RWPE2 (cell line): ENCODE measurements at places on chromosomes 11 and 22.
A peak's percentile ranks its signal among the peaks of the same experiment; 100 is the strongest.

GRCh38 chr11:61134801-61135257 lies 26.4 kb downstream of the VPS37C start:
- DNase-seq, result peak; percentile 29
- H3K36me3 ChIP-seq, result 0 out of 2 replicates have a peak, but pooled peaks cover 4% of the 10 kb centered on the region
- no peak overlapping the region for H3K27ac ChIP-seq
- H3K27me3 ChIP-seq, result no peaks in the 10 kb centered on the region
- H3K4me1 ChIP-seq, result no peaks in the 10 kb centered on the region
- no peak overlapping the region for H3K4me3 ChIP-seq

GRCh38 chr11:27485930-27486773 lies 13.6 kb upstream of the LGR4 start:
- H3K27ac ChIP-seq, result no peak overlapping the region
- H3K4me1 ChIP-seq, result no peaks in the 10 kb centered on the region
- H3K4me3 ChIP-seq, result no peak overlapping the region
- peaks cover 7% of the 10 kb centered on the region for H3K36me3 ChIP-seq
- no peak for DNase-seq
- no peaks in the 10 kb centered on the region for H3K27me3 ChIP-seq

- peaks cover 21% of the 10 kb centered on the region for H3K36me3 ChIP-seq
- no peak overlapping the region for H3K4me3 ChIP-seq
- H3K27ac ChIP-seq, result peak overlapping the region; percentile 77
- DNase-seq, result peak; percentile 44
- no peaks in the 10 kb centered on the region for H3K27me3 ChIP-seq
- H3K4me1 ChIP-seq, result peaks cover 40% of the 10 kb centered on the region
Observed at GRCh38 chr11:126403658-126404057, 48.2 kb downstream of the ST3GAL4 start.

- no peaks in the 10 kb centered on the region for H3K36me3 ChIP-seq
- H3K27ac ChIP-seq, result no peak overlapping the region
- DNase-seq, result peak; percentile 46
- H3K27me3 ChIP-seq, result no peaks in the 10 kb centered on the region
Observed at GRCh38 chr11:70715166-70715951, 317.0 kb downstream of the CTTN start.

- peaks cover 23% of the 10 kb centered on the region for H3K4me1 ChIP-seq
- H3K27ac ChIP-seq, result peak overlapping the region; percentile 31
- DNase-seq, result peak; percentile 58
- peak overlapping the region; percentile 20 for H3K4me3 ChIP-seq
- H3K36me3 ChIP-seq, result no peaks in the 10 kb centered on the region
- H3K27me3 ChIP-seq, result no peaks in the 10 kb centered on the region
Observed at GRCh38 chr11:95231881-95232605, 1.0 kb upstream of the SESN3 start.

GRCh38 chr22:19687561-19688300 lies 26.6 kb upstream of the SEPTIN5 start:
- no peak for DNase-seq
- H3K4me3 ChIP-seq, result no peak overlapping the region
- H3K27ac ChIP-seq, result no peak overlapping the region
- no peaks in the 10 kb centered on the region for H3K36me3 ChIP-seq
- H3K27me3 ChIP-seq, result no peaks in the 10 kb centered on the region

- H3K27ac ChIP-seq, result peak overlapping the region; percentile 99
- H3K36me3 ChIP-seq, result no peaks in the 10 kb centered on the region
- H3K4me3 ChIP-seq, result no peak overlapping the region
Observed at GRCh38 chr11:114167771-114168448, 108.4 kb downstream of the ZBTB16 start.

- H3K27me3 ChIP-seq, result no peaks in the 10 kb centered on the region
- H3K27ac ChIP-seq, result no peak overlapping the region
- no peaks in the 10 kb centered on the region for H3K4me1 ChIP-seq
- H3K36me3 ChIP-seq, result no peaks in the 10 kb centered on the region
- no peak for DNase-seq
Observed at GRCh38 chr11:72265951-72266350, 22.0 kb upstream of the PHOX2A start.

DNA sequence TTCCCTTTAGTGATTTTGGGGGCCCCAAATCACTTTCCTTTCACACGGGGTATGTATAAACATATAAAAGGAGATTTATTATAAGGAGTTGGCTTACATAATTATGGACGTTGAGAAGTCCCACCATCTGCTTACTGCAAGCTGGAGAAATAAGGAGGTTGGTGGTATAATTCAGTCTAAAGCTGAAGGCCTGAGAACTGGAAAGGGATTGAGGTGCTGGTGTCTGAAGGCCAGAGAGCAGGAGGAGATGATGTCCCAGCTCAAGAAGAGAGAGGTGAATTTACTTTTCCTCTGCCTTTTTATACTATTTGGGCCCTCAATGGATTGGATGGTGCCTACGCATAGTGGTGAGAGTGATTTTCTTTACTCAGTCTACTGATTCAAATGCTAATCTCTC lies 1.3 kb upstream of the ZNF202 start:
- no peaks in the 10 kb centered on the region for H3K27me3 ChIP-seq
- DNase-seq, result no peak
- peaks cover 24% of the 10 kb centered on the region for H3K36me3 ChIP-seq
- no peak overlapping the region for H3K27ac ChIP-seq

DNA sequence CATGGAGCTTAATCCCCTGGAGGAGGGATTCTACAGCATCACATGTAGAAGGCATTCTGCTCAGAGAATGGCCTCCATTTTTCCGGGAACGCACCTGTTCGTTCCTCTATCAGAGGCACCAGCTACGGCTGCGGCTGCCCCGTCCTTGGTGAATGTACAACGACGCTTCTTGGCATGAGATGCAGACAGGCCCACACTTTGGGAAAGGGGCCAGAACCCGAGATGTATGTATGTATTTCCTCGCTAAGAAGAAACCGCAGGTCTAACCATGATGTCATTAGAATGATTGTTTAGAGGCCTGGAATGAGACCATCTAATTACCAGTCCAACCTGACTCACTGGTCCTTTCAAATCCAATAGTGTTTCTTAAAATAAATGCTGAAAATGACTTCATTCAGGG lies 1293.4 kb downstream of the TBC1D22A start:
- no peak for DNase-seq
- H3K36me3 ChIP-seq, result no peaks in the 10 kb centered on the region
- no peak overlapping the region for H3K4me3 ChIP-seq
- no peak overlapping the region for H3K27ac ChIP-seq
- H3K4me1 ChIP-seq, result no peaks in the 10 kb centered on the region

DNA sequence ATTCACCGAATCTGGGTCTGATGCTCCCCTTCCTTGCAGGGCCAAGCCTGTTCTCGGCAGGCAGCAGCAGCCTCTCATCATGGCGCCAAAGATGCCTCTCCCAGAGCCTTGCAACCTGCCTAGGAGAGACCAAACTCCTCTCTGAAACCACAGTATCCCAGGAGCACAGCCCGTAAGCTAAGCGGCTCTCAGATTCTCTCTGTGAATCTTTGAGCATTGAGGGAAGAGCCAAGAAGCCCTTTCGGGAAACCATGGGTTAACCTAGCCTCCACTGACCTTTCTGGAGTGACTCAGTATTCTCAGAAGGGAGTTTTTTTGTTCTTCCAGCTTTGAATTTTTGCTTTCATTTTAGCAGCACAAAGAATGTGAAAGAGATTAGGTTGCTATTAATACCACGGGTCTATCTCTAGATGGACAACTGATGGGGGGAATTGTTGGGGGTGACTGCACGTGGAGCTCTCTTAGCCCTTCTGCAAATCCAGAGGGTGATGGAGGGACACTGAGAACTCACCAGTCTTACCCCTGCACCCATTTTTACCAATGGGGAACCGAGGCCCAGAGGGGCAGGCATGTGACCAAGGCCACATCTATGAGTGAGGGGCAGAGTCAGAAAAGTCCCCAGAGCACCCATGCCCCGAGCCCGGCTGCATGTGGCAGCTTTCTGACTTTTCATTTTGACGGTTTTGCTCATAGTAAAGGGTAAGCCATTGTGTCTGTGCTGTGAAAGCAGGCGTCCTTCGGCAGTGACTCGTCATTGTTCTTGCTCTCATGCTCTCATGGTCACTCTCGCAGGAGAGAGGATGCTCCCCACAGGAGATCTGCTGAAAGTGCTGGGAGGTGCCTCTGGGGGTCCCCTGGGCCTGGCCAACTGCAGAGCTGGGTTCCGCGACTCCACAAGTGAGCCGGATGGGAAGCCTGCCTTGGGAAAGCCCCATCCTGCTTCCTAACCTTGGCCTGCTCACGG lies 36.0 kb downstream of the IRAG1 start:
- no peak overlapping the region for H3K27ac ChIP-seq
- no peaks in the 10 kb centered on the region for H3K27me3 ChIP-seq
- DNase-seq, result no peak
- H3K4me1 ChIP-seq, result peaks cover 29% of the 10 kb centered on the region
- no peak overlapping the region for H3K4me3 ChIP-seq
- H3K36me3 ChIP-seq, result no peaks in the 10 kb centered on the region

- H3K36me3 ChIP-seq, result no peaks in the 10 kb centered on the region
- no peak for DNase-seq
- no peak overlapping the region for H3K27ac ChIP-seq
Observed at GRCh38 chr22:23518376-23519187, 61.5 kb downstream of the IGLL1 start.

- peaks cover 3% of the 10 kb centered on the region; the same call in 1 of the 2 replicates for H3K36me3 ChIP-seq
- H3K27ac ChIP-seq, result peak overlapping the region; percentile 3
- H3K4me1 ChIP-seq, result peaks cover 34% of the 10 kb centered on the region
- H3K4me3 ChIP-seq, result no peak overlapping the region
Observed at GRCh38 chr22:43011079-43011478, 3.9 kb downstream of the PACSIN2 start.

DNA sequence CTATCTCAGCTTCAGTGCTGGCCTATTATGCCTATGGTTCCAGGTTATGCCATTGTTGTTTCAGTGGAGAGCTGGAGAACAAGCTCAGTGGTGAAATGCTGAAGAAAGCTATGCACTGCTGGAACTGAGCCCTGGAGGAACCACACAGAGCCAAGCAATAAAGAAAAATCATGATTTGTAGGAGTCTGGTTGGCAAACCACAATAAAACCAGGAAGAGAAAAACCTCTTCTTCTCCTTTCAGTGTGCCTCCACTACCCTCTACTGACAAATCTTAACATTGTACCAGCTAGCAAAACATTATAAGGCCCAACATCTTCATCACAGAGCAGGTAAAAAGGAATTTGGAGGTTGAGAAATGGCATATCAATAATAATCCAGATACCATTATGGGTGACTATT lies 5.3 kb downstream of the OR51F2 start:
- no peak overlapping the region for H3K4me3 ChIP-seq
- H3K27ac ChIP-seq, result no peak overlapping the region
- H3K4me1 ChIP-seq, result no peaks in the 10 kb centered on the region

DNA sequence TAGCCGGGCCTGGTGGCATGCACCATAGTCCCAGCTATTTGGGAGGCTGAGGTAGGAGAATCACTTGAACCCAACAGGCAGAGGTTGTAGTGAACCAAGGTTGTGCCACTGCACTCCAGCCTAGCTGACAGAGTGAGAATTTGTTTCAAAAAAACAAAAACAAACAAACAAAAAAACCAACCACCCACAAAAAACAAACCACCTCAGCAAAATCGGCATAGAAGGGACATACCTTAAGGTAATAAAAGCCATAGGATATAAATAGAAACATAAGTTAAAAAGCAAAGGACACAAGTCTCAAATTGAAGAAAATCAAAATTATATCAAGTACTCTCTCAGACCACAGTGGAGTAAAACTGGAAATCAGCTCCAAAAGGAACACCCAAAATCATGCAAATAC lies 33.2 kb downstream of the PIWIL3 start:
- DNase-seq, result no peak
- no peaks in the 10 kb centered on the region for H3K4me1 ChIP-seq
- H3K27me3 ChIP-seq, result peaks cover 21% of the 10 kb centered on the region
- H3K36me3 ChIP-seq, result no peaks in the 10 kb centered on the region
- H3K27ac ChIP-seq, result no peak overlapping the region

DNA sequence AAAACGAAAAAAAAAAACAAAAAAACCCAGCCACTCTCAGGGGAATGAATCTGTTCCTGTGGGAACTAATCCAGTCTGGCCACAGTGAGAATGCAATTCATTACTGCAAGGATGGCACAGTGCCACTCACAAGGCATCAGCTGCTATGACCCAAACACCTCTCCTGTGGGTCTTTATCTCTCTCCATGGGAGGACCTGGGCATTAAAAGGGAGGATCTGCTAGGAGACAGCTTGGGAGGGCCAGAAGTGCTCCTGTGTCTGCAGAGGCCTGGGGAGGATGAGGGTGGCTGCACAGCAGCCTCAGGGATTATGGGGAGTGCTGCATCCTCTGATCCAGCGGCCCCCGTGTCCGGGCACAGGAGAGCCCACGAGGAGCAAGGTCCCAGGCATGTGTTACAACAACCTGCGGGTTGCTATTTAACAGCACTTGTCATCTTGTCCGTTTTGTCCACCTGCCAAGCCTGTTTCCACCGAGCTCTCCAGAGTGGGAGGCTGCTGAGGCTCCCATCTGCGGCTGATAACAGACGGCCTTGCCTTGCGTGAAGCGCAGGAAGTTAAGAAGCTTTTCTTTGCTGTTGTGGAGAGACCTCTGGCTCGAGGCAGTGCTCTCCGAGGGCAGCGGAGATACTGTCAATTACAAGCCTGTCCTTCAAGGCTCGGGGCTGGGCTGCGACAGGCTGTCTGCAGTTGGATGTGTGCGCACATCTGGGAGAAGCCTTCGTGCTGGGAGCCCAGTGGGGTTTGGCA lies 97.7 kb downstream of the NXPE2 start:
- H3K4me3 ChIP-seq, result no peak overlapping the region
- no peak overlapping the region for H3K27ac ChIP-seq
- DNase-seq, result no peak
- no peaks in the 10 kb centered on the region for H3K4me1 ChIP-seq
- no peaks in the 10 kb centered on the region for H3K27me3 ChIP-seq

- H3K27me3 ChIP-seq, result no peaks in the 10 kb centered on the region
- DNase-seq, result no peak
Observed at GRCh38 chr11:95100191-95100648, 10.6 kb downstream of the ENDOD1 start.

GRCh38 chr11:31747581-31747980 lies 63.5 kb downstream of the PAX6 start:
- no peak overlapping the region for H3K27ac ChIP-seq
- no peaks in the 10 kb centered on the region for H3K4me1 ChIP-seq
- no peaks in the 10 kb centered on the region for H3K27me3 ChIP-seq
- H3K36me3 ChIP-seq, result no peaks in the 10 kb centered on the region
- no peak for DNase-seq

DNA sequence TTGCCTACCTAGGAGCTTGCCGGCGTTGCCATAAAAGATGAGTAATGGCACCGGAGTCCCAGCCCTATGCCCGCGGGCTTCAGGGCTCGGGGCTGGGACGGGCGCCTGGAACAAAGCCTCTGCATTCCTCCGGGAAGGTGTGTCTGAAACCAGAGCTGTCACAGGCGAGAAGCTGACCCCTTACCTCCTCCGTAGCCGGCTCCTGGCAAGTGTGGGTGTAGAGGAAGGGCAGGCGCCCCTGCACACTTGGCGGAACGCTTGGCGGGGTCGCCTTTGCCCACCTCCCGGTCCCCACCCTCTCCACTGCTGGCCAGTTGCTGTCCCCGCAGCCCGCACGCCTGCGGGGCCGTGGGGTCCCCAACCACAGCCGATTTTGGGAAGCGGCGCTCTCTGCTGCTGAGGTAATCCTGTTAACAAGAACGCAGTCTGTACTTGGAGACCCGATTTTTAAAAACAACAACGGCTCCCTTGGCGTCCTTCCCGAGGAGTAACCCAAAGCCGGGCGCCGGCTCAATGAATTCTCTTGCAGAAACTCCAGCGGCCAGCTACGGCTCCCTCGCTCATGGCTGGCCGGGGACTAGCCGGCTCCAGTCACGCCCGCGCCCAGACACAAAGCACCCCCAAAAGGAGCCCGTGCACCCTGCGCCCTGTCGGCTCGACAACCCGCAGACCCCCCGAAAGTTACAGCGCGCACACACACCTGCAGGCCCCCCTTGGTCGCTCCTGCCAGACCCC lies 89.2 kb downstream of the PLEKHA7 start:
- peak overlapping the region; percentile 32 for H3K4me3 ChIP-seq
- H3K4me1 ChIP-seq, result peaks cover 10% of the 10 kb centered on the region
- H3K36me3 ChIP-seq, result no peaks in the 10 kb centered on the region
- H3K27ac ChIP-seq, result peak overlapping the region; percentile 50
